Stimulated activated CD8-positive, alpha-beta memory T cell treated with anti-CD3 and anti-CD28 coated beads, Interleukin-7, amount 100 ng/mL, for 1 hour (primary cell): ENCODE measurements at places on chromosomes 4 and X.

GRCh38 chr4:81466841-81467671 is 4.7 kb downstream of the RASGEF1B start:
- DNase-seq = peak; percentile 49

GRCh38 chr4:87970121-87970520 is 5.4 kb upstream of the SPP1 start:
- DNase-seq = no peak

DNA sequence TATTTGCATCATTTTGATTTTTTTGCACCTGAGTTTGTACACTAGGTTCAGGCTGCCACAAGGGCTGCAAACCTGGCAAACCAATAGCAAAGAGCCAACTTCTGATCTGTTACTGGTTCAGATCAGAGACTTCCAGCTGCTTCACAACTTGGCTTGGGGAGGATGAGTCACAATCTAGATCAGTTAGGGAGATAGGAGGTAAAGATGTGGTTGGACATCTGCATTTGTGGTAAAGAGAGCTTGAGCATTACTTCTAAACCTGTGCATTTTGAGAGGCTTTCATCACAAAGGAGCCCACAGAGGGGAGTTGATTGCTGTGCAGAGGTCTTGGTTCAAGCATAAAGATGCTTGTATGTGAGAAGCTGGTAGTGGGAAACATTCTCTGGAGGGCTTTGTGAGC is 34.5 kb downstream of the LINC00632 start:
- no peak for DNase-seq

DNA sequence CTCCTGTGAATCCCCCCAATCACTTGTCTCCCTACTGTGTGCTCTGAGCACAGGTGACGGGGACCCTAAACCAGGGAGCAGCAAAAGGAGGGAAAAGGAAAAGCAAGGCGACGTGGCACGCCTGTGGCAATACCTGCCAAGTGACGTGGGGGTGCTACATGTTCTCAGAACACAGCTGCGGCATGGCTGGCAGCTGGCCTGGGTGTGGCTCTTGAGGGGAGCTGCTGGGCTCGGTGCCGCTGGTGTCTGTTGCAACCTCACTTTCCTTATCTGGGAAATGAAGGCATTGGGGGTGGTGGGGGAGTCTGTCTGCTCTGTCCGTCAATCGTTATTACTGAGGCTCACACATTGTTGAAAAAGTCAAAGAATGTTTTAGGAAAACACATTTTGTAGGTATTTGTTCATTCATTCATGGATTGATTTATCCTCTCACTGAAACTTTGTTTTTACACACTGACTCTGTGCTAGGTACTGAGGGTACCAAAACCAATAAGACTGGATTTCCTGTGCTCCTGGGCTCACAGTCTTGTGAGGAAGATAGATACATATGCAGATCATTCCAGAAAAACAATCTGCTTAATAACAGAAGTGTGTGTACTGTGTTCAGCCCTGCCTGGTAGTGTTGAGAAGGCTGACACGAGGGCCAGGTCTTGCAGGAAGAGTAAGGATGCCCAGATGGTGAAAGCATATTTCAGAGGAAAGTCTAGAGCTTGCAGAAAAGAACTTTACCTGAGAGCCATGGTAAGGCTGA is 217.6 kb downstream of the PTTG2 start:
- no peak for DNase-seq

- no peak for DNase-seq
Observed at GRCh38 chr4:105560421-105560848, 8.0 kb downstream of the ARHGEF38 start.

DNA sequence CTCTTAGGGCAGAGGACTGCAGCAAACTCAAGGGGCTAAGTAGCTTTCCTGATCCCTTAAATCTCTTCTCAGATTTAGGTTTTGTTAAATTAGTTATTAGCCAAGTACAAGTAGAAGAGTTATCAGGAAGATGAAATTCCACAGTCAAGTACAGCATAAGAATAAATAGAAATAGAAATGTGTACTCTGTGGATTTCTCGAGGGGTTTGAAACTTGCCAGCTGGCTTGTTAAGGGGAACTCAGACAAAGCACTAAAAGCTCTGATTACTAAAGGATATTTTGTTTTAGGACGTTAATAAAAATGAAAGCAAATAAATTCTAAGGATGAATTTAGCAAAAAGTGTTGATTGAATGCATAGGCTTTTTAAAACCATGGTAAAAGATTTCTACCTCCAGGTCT is 654.6 kb downstream of the RAPGEF2 start:
- no peak for DNase-seq

DNA sequence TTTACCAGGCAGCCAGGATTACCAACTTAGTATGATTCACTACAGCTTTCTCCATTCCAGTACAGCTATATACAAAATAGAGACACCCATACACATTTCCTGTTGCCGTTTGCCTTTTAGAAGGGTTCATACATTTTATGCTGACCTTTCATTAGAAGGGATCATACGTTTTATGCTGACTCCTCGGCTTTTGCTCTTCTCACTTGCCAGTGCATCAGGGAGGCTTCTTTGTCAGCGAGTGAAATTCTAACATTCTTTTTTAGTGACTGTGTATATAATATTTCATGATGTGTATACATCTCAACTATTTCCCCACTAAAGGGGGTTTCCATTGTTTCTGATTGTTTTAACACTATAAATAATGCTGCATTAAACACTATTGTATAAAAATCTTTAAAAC is 552.6 kb downstream of the TRIML1 start:
- DNase-seq = no peak

DNA sequence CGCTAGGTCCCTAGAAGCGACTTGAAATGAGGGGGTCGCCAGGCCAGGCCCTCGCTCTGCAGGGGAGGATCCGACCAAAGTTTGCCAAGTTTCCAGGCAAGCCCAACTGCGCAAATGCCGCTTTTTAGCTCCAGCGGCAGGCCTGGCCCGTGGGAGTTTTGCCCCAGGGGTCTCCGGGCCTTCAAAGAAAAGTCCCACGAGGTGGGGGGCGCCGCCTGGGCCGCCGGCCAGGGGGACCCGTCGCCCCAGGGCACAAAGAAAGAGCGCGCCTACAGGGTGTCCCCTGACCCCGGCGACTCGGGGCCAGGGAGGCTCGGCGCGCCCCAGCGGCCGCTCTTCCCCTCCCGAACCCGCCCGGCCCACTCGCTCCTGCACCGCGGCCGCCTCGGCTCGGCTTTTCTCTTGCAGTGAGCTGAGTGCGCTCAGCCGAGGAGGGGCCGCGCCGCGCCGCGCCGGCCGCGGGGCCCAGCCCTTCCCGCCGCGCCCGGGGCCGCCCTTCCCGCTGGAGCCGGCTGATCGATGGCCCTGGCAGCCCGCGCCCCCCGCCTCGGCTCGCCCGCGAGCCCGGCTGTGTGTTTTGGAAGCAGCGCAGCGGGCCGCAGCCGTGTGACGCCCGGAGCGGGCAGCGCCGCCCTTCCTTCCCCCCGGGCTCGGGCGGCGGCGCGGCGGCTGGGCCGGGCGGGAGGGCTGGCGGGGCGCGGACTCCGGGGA is 754 bp upstream of the KLF3 start:
- DNase-seq = no peak

DNA sequence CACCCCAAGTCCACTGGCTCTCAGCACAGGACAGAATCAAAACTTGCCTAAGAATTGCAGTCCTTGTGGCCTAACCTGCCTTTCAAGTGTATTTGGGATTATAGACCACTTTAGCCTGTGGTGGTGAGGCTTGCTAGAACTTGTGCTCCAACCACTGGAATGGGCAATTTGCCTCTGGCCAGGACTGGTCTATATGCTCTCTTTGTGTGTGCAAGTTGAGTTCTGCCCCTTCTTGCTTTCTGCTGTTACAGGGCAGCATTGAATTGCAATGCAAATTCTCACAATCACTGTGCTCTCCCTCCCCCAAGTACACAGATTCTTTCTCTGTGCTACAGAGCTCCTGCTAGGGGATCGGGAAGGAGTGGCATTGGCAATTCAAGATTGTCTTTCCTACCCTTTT is 233.6 kb upstream of the DIPK2B start:
- no peak for DNase-seq
